HCT116 (cell line): ENCODE measurements at places on chromosomes 5 and 9.

DNA sequence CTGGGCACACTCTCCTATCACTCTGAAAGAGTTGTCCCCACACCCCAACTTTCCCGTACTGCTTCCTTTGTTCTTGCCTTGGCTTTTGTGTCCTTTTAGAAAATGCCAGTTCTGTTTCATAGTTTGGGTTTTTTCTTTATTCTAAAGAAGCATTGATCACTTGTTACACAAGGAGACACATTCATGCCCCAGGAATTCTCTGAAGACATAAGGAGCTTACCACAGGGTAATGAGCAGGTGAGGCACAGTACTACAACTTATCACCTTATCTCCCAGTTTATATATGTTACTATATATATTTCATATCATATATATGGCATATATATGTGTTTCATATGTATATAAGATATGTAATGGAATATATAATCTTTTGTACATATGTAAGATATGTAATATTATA is 6.5 kb upstream of the SSBP2 start:
- DNase-seq: no peak

- DNase-seq: no peak
Measured at GRCh38 chr5:98713027-98713426, 60.4 kb upstream of the RGMB start.

DNA sequence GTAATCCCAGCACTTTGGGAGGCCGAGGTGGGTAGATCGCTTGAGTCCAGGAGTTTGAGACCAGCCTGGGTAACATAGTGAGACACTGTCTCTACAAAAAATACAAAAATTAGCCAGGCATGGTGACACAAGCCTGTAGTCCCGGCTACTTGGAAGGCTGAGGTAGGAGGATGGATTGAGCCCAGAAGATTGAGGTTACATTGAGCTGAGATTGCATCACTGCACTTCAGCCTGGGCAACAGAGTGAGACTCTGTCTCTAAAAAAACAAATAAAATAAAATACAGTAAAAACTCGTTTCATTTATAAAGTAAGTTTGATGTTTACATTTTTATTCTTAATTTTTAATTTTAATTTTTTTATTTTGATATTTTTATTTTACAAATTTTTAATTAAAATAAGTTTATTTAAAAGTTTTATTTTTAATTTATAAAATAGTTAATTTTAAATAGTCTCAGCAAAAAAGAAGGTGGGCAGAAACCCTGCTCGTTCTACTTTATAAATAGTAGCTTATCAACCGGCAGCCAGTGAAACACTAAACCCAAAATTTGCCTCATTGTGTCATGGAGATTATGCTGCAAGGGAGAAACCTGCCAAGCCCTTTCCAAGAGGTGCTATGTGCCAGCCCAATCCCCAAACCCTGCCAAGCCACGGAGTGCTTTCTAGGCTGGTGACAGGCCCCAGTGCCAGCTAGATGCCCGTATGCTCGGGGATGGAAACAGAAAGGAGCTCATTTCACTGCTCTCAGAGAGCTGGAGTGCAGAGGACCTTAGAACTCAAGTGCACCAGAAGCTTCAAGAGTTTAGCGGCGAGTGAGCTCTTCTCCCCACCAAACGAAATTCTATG is 38.9 kb downstream of the SERINC5 start:
- DNase-seq: no peak

- DNase-seq: no peak
Measured at GRCh38 chr5:82640916-82641315, 362.8 kb upstream of the RPS23 start.

GRCh38 chr9:24582146-24583126 is 36.7 kb upstream of the IZUMO3 start:
- no peak for DNase-seq

GRCh38 chr5:51384281-51384840 is 1.1 kb downstream of the ISL1 start:
- no peak for DNase-seq

DNA sequence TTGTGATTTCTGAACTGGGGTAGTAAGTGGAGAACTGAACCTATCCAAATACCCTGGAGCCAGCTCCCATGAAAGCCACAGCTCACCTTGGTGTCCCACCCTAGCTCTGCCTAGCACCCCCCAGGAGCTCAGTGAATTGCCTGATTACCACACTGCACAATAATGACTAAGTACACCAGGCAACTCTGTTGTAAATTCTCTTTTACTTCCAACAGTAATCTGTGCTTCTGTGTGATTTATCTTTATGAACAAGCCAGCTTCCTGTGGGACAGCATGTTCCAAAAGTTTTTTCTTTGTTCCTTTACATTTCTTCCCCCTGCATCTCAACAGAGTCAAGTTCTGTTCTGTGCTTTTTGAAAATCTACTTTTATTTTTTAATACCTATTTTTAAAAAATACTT is 22.1 kb upstream of the GRPEL2 start:
- DNase-seq: no peak

DNA sequence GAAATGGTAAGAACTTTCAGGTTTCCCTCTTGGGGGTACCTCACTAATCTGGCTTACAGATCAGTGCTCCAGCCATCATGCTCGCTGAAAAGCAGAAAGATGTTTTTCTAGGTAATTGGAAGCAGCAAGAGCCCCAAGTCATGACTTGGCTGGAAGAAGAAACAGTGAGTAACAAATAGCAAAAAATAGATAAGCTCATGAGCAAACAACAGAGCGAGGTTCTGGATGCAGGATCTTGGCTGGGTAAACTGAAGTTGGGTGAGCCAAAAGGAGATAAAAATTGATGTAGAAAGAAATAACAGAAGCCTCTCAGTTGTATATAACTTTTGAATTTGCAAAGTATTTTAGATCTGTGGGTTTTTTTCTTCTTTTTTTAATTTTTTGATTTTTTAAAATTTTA is 110.1 kb downstream of the INSYN2B start:
- no peak for DNase-seq

- no peak for DNase-seq
Measured at GRCh38 chr9:13047827-13048587, 231.5 kb downstream of the MPDZ start.

DNA sequence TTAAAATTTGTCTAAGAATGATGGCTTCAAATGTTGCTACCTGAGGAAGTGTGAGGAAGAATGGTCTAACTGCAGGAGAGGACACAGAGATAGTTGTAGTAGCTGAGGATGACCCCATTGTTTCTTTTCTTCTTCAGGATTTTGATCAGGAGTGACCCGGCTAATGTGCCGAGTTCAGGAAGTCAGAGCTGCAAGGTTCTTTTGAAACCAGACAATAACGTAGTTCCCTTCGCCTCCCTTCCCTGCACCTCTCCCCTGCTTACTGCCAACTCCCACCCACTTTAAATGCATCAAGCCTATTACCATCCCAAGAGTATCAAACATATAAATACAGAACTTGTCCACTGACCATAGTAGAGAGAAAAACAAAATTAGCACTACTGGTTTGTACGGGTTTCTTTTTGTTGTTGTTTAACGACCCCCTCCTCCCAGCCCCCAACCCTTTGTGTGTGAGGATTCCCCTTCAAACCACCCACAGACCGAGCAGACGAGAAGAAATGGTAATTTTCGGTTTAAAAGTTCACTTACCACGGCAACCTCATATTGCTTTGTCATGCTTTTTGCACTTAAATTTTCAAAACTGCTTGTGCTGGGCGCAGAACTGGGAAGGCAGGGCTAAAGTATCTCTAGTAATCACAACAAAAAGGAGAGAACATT is 23.5 kb upstream of the ELAVL2 start:
- no peak for DNase-seq

DNA sequence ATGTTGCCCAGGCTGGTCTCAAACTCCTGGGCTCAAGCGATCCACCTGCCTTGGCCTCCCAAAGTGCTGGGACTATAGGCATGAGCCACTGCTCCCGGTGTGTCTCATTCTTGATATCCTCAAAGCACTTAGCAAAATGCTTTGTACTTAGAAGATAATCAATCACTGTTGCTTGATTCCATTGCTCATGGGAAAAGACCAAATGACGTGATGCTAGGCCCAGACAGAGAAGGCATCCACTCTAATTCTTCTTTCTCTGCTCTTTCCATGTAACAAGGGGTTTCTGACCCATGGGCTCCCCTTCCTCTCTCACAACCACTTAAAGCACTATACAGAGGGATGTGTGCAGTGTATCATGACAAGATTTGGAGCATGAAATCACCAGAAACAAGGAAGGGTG is 83.0 kb downstream of the APBA1 start:
- DNase-seq: no peak

GRCh38 chr5:15160091-15160490 is 288.5 kb upstream of the ANKH start:
- no peak for DNase-seq

- DNase-seq: no peak
Measured at GRCh38 chr5:9954869-9955268, 294.8 kb downstream of the ATPSCKMT start.

DNA sequence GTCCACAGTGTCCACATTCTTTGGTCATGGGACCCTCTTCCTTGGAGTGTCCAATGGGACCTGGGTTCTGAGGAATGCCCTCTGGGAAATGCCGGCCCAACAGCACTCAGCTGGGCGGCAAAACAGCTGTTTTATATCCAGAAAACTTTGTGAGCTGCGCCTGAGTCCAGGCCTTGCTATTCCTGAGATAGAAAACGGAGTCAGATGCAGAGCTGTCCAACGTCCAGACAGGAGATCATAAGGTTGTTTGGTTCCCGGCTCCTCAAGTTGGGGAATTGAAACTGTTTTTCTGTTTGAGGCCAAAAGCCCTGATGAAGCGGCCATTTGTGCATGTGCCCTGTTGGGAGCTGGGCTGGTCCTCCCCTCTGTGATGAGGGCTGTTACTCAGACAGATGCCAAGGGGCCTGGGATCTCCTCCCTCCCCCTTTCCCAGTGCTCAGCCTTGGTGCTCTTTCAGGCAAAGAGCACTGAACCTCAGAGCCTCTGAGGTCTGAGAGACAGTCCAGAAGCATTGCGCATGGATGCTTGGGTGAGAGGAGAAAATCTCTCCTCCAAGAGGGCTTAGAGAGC is 66.6 kb upstream of the GARNL3 start:
- DNase-seq: no peak

DNA sequence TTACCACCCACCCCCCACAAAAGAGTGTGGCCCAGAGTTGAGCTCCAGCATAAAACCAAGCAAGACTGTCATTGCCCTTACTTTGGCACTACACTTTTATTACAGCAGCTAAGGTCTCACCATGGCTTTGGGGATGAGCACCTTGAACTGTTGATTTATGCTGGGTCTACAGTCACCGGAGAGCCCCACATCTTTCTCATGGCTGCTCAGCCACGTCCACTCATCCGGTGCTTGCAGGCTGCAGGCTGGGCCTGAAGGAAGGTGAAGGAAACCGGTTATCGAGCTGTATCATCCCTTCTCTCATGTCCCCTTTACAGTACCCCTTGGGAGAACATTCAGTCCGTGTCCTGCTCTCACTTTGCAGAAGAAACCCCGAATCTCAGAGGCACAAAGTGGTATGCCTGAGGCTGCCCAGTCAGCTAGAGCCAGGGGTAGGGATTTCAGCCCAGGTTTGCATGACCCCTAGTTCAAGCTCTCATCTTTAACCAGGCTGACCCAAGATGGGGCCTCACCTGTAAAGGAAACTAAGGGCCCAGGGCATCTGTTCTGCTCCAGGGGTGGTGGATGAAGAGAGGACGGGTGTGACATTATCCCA is 11.6 kb downstream of the TMOD1 start:
- no peak for DNase-seq
